ENCODE measurements at places on chromosomes 6 and 20. TPM values are rescaled to one million over a fixed set of nuclear protein-coding genes. Genes with fewer than 3 reads are reported as not detected.

DNA sequence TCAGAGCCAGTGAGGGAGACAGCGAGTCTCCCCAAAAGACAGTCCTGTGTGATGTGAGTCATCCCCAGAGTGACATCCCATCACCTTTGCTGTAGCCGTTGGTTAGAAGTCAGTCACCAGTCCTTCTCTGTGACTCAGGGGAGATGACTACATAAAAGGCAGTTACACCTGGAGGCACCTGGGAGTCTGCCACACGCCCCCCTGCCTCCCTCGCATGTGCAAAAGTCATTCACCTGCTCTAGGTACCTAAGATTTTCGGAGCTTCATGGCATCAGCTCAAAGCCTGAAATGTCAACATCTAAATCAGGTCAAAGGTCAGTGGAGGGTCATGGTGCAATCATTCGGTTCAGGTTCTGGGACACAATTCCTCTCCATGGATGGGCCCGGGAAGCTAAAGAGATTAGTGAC is 50.3 kb downstream of the PRR18 start:
- no peak for DNase-seq

GRCh38 chr20:16551607-16552006 is 21.6 kb downstream of the KIF16B start:
- no peak for DNase-seq

DNA sequence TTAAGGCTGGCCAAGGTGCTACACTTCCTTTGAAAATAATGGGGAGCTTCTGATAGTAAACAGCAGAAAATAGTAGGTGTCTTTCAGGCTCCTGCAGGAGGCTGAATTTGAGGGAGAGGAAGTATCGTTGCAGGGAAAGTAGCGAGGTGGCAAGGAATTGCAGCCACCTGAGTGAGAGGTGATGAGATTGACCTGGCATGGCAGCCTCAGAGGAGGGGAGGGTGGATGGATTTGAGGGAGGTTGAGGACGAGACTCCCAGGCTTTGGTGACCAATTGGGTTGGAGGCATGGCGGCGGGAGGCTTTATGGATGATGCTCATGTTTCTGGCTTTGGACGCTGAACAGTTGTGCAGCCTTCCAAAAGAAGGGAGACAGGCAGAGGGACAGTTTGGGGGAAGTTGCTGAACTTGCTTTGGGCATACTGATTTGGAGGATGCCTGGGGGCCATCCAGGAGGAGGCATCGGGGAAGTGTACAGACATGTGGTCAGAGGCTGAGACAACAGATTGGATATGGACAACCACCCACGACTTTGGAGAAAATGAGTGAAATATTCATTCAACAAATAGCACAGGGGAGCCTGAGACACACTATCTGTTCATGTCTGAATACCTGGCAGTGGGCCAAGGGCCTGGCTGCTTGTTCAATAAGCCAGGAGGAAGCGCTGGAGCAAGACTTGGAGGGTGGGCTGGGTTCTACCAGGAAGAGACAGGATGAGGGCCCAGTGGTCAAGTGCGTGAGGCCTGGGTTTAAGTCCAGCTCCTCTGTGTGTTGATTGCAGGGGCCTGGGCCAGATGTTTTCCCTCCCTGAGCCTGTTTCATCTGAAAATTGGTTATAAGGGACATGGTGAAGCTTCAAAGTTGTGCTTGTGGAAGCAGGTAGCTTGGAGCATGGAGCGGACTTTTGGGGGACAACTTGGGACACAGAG is 113.2 kb downstream of the CEBPB start:
- DNase-seq = peak; percentile 86

GRCh38 chr20:46400253-46400652 is 6.2 kb downstream of the ELMO2 start:
- DNase-seq = no peak

DNA sequence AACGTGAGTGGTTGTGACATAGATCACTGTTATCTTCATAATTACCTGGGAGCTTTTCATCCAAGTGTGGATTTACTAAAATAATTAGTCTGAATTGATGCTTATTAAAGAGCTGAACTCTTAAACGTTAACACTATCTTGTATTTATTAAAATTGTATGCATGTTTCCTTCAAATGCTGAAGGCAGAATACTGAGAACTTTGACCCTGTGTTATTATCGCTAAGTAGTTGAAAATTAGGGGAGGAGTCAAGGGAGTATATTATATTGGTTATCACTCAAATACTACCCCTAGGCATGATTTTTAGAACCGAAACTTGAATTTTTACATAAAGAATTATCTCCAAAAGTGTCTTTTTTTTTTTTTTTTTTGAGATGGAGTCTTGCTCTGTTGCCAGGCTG is 5.8 kb downstream of the VAPB start:
- no peak for DNase-seq

- no peak for DNase-seq
These were observed 37.1 kb upstream of the B4GALT5 start for GRCh38 chr20:49750611-49751396.

DNA sequence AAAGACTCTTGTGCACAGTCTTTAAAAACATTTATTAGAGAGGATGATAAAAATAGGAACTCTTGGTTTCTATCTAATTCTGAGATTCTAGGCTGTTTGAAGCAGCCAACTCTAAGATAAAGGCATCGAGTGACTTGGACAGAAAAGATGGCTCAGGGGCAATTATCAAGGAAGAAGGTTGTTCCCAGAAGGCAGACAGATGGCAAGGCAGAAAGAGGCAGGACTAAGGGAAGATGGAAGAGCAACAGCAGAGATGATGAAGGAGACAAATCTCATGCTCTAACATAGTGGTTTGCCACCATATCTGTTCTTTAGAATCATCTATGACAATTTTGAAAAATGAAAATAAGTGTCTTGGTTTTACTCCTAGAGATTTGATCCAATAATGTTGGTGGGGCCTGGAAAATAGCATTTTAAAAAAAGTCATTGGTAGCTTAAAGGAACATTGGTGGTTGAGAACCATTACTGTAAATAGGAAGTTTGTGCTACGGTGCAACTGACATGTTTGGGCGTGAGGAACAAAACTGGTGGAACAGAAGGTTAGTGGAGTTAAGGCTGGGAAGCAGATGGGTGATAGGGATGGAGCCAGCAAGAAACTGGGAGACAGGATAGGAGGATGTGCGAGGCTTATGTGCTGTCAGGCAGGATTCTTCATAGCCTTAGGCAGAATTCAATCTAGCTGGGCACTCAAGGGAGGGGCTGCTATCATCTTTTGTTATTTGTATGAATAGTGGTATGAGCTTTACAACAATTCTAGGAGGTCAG is 751.1 kb downstream of the DHX35 start:
- DNase-seq = no peak

- no peak for DNase-seq
These were observed 37.3 kb downstream of the TRAM2 start for GRCh38 chr6:52539607-52540006.

DNA sequence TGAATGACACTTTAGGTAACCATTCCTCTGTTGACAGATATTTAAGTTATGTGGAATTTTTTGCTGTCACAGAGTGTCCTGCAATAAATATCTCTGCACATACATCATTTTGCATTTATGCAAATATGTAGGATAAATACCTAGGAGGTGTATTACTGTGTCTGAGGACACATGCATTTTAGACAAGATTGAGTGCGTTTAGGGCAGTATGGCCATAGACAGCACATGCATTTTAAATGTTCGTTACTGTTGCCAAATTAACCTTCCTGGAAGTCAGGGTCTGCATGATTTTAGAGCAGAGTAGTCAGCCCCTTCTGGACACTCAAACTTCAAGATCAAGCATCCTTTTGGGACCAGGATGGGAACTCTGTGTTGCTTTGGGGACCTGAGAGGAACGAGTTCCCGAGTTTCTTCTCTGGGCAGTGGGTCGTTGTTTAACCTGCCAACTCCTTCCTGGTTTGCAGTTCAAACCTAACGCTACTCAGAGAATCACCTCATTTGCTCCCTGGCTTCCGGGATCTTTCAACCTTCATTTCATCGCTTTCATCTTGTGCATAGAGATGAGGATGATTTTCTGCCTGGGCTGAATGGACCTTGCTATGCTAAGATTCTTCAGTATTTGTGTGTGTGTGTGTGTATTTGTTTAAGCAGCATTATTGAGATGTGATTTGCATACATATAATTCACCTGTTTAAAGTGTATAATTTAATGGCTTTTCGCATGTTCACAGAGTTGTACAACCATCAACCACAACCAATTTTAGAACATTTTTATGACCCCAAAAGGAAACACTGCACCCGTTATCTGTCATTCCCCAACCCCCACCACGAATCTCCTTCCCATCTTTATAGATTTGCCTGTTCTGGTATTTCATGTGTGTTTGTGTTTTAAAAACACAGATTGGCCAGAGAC is 9.8 kb downstream of the BCAS4 start:
- no peak for DNase-seq

GRCh38 chr6:116390581-116390980 is 19.8 kb downstream of the DSE start:
- DNase-seq = no peak

DNA sequence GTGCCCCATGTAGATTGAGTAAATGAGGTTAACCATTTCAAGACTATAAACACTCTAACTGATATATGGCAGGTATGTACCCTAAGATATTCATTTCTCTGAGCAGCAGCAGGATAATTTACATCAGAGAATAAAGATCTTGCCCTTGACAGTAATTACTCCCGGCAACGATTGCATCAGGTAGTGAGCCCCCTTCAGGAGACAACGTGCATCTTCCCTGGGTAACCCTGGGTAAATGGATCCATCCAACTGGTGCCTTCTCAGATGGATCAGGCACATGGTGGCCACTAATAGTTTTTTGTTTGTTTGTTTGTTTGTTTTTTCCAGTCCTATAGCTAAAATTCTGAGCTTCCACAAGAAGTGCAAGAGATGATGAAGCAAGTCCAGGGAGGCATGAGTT is 469.4 kb upstream of the SLC35B3 start:
- DNase-seq = no peak

DNA sequence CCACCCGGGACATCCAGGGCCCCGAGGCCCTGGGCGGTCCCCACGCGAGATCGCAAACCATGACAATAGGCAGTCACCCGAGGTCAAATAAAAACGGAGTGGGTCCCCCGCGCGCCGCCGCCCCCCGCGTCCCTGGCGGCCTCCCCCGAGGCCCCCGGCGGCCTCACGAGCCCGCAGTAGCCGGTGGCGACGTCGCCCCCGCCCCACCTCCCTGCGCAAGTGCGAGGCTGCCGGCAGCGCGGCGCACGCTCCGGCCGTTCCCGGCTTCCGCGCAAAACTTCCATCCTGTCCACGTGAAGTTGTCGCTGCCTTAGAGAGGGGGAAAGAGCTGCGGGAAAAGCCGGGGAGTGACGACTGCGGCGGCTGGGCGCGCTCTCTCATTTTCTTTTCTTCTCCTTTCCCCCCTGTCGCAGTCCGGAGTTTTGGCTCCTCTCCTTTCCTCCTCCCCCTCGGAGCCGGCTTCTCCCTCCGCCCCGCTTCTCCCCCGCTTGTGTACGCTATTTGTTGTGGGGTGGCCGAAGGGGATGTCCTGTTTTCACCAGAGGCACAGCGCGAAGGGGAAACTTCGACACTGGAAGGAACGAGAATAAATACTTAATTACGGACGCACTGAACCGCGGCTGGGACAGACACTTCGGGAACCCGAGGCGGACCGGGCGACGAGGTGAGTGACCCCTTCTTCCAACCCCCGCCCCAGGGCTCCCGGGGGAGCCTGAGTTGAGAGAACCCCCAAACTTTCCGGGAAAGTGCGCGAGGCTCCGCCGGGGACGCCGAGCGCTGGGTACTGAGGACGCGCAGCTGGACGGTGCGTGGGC is at the start of gene EYA4:
TSS of gene EYA4 (plus strand) at position 272 of the 815 bp plus-strand sequence. CDS start 33,424 bp downstream, outside the sequence.
- DNase-seq = peak; percentile 69

DNA sequence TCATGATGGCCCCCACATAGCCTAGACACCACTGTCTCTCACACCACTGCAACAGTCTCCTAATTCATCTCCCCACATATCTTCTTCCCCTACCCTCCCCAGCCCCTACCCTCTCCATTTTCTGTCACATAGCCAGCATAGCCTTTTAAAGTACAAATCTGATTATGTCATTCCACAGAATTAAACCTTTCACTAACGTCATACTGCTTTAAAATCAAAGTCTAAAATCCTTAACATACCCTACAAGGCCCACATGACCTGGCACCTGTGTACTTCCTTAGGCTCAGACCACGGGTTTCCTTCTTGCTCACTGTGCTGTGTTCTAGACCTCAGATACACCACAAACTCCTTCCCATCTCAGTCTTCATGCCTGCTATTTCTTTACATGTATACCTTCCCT is 5.9 kb downstream of the OSTM1 start:
- no peak for DNase-seq

PROCR gene
- 9.7 TPM for total RNA-seq

SEMG2 gene
- not detected for total RNA-seq

KCNQ2 gene
- total RNA-seq = 0.07 TPM

All from Calu3 (cell line).